ENCODE measurements at places on chromosomes 7 and 10.
A peak's percentile ranks its signal among the peaks of the same experiment; 100 is the strongest.

GRCh38 chr10:79409726-79410085 is 35.7 kb downstream of the ZCCHC24 start:
- DNase-seq: no peak

- no peak for DNase-seq
These were observed 37.0 kb upstream of the GLCCI1 start for GRCh38 chr7:7931626-7932025.

GRCh38 chr10:22325272-22326144 is 4.6 kb downstream of the BMI1 start:
- DNase-seq: no peak

DNA sequence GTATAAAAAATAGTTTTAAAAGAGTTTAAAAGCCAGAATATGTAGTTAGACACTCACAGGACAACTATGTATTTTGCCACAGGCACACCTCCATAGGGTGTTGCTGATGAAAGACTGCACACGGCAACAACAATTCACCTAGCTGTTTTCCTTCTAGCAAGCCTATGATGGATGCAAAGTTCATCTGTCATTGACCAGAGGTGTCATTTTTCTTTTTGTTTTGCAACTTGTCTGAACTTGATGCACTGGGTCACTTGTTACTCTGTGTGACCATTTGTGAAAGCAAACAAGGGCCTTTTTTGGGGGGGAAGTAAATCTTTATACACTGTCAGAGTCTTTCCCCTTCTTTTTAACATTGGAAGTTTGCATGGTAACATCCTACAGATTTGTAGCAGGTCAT is 258.0 kb upstream of the SEMA3A start:
- DNase-seq: no peak

DNA sequence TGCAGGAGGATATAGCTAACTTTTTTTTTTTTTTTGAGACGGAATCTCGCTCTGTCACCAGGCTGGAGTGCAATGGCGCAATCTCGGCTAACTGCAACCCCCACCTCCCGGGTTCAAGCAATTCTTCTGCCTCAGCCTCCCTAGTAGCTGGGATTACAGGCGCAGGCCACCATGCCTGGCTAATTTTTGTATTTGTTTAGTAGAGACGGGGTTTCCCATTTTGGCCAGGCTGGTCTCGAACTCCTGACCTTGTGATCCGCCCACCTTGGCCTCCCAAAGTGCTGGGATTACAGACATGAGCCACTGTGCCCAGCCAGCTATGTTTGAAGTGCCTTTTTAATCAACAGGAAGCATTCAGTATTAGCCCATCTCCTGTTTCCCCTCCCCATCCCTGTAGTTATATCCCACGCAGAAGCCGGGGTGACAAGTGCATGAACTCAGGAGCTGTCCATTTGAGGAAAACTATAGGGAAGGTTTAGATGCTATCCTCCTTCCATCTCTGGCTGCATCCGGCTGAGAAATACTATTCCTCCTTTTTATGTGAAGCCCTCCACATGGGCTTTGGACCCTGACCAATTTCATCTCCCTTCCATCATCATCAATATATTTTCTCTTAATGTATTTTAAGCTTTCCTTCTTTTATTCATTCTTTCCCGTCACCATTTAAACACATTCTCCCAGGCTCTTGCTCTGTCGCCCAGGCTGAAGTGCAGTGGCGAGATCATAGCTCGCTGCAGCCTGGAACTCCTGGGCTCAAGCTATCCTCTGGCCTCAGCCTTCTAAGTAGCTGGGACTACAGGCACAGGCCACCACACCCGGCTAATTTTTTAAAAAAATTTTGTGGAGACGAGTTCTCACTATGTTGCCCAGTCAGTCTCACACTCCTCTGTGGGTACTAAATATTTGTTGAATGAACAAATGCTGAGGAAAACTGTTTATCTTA is 1.3 kb upstream of the POT1 start:
- DNase-seq: no peak

- no peak for DNase-seq
These were observed 26.4 kb downstream of the SLC16A9 start for GRCh38 chr10:59682986-59683937.

GRCh38 chr7:152120210-152120609 is 94.7 kb downstream of the GALNT11 start:
- DNase-seq: no peak

DNA sequence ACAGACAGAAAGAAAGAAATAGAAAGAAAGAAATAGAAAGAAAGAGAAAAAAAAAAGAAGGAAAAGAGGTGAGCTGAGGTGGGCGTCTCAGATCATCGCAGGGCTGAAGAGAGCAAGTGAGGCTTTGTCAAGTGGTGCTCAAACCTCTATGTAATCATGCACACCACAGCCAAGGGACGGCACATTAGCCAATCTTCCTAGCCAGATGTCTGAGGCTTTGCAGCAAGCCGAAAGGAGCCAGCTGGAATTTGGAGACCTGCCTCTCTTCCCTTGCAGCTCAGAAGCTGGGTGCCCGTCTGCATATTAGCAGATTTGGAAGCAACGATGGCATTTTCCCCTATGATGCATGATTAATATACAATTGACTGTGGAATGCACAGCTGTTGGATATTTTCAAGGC is 52.5 kb downstream of the ADRA2A start:
- DNase-seq: no peak

- DNase-seq: no peak
These were observed 176.1 kb downstream of the SGMS1 start for GRCh38 chr10:50447691-50448090.

DNA sequence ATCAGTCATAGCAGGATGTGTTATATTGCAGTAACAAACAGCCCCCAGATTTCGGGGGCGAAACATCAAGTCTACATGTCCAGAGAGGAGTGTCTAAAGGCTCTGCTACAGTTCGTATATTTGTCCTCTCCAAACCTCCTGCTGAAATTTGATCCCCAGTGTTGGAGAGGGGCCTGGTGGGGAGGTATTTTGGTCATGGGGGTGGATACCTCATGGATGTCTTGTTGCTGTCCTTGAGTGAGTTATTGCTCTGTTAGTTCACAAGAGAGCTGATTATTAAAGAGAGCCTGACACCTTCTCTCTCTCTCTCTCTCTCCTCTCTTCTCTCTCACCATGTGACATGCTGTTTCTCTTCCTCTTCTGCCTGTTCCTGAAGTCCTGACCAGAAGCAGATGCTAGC is 343.7 kb downstream of the TCERG1L start:
- DNase-seq: no peak

DNA sequence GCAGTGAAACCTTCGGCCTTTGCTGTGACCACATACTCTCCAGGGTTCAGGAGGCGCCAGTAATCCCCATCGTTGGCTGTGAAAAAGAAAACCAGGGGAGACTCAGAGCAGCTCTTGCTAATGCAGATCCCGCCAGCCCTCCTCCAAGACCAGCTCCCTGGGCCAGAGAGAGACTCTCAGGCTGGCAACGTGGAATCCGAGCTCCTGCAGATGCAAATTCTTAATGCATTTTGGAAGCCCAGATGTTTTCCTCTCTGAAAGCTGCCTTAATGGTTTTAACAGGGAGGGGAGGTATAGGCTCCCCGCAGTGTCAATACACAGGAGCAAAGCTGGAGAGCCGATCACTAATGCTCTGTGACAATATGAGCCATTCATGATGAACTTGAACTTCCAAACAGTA is 80.8 kb downstream of the GPR26 start:
- DNase-seq: no peak

DNA sequence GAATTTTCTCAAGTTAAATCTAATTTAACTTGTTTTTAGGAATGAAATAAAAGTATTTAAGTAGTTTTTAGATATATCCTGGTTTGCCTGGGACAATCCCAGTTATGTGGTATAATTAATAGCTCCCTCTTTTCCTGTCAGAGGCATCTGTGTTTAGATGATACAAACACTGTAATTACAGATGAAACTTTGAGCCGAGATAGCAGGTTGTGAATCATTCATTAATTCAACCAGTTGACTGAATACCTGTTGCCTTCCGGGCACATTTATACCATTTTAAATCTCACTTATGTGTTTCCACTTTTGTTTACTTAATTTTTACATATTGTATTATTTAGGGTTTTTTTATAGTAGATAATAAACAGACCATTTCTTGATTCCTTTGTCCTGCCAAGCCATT is 82.1 kb upstream of the GATA3 start:
- no peak for DNase-seq

GRCh38 chr10:79407811-79408795 is 37.3 kb downstream of the ZCCHC24 start:
- no peak for DNase-seq

GRCh38 chr10:113764582-113764981 is 13.1 kb downstream of the PLEKHS1 start:
- DNase-seq: no peak

DNA sequence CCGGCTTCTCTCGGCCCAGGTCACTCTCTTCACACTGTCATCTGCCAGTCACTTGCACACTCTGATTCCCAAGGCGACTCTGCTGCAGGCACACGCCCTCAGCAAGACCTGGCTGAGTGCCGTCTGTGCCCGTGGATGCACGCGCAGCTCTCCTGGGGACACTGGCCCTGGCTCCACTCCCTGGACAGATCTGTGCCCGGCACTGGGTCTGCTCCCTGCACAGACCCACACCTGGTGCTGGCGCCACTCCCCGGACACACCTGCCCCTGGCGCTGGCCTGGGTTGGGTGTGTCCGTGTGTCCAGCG is 133.2 kb downstream of the DNAJB6 start:
- no peak for DNase-seq

GRCh38 chr10:78925800-78926319 is 142.9 kb upstream of the ZMIZ1 start:
- DNase-seq: peak; percentile 82

GRCh38 chr10:73922864-73923133 is 11.9 kb downstream of the PLAU start:
- no peak for DNase-seq

DNA sequence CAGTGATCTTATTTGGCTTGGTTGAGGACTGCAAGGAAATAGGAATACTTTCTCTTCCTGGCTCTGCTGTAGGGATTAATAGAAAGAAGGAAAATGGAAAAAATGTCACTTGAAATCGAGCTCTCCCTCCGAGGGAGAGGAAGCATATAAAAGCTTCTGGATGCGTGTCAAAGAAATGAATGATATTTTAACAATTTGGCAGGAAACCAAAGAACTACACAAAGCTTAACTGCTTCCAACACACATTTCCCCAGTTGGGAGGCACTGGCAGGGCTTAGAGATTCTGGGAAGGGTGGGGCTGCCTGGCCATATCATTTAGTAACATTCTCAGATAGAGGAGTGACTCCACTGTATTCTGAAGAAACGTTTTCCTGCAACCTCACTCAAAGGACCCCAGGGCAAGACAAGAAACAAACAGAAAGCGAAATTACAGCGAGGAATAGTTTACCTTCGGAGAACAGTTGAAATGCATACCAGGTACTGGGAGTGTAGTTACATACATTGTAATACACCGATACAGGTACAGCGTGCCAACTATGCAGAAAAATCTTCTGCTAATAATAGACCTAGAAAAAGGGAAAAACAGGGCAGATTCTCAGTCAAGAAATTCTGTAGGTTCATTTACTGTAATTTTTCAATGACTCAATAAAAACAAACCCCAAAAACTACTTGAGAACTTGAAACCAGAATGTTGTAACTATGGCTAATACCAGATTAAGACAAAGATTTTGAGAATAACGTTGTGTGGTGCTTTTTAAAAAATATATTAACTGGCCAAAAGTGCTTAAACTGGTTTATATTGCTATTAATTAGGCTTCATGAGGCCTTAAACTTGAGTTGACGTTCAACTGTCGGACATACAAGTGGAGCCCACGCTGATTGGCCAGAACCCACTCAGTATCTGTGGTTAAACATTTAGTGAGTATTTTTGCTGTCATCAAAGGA is 75.7 kb upstream of the ASAH2 start:
- peak; percentile 70 for DNase-seq

DNA sequence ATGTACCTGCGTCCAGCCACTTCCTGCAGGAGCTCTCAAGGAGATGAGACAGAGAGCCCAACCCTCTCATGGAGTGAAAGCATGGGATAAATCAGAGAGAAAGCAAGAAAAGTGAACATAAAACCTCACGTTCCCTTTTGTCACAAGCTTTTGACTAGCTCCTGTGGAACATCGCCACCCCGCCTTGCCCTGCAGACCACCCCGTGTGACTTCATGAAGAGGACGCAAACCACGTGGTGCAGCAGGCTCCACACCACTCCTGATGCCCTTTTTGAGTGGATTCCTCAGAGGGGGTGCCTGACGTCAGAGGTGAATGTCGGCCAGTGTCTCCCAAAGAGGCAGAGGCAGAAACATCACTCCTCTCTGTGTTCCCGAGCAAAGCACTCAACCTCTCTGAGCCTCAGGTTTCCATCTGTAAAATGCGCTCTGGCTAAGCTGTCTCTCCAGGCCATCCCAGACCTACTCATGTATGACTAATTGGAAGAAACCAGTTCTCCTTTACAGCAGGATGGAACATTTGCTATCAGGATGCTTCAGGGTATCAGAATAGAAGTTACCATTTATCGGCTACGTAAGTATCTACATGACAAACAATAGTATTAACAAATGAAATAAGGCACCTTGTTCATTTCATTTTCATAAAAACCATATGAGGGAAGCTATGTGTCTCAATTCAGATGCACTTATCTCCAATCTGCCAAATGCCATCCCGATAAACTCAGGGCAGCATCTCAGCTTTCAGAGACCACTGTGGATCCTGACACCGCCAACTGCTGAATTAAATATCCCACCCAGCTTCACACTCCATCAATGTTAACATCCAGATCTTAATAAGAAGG is 5.3 kb downstream of the ZNF488 start:
- no peak for DNase-seq

GRCh38 chr7:140206616-140207389 is 30.0 kb upstream of the KDM7A start:
- no peak for DNase-seq

DNA sequence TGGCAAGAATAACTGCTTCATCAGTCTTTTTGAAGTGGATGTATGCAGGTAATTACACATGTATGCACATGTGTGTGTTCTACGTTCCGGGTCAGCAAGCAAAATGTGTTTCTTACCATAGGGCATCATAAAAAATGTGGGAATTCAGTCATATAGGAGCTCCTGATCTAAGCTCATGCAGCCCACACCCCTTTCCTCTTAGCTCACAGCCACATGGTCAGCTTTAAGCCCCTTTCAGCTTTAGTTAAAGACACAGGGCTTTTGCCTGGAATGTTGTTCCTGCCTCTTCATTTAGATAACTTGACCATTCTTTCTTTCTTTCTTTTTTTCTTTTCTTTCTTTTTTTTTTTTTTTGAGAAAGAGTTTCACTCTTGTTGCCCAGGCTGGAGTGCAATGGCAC is 258.1 kb downstream of the RPS24 start:
- DNase-seq: no peak

DNA sequence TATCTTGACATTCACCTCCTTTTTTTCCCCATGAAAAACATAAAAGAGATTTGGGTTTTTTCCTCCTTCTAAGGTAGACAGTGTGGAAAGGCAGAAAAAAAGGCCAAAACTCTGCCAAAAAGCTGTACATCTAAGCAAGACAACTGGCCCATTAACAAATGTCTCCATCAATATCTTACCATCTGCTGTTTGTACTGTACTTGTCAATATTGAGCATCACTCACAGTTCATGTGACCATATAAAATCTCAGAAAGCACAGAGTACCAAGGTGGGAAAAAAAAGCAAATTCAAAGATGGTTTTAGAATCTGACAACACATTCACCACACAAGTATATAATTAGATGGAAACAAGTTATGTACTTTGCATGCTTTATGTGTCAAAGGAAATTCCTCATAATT is 52.6 kb downstream of the CACNA2D1 start:
- DNase-seq: no peak

- no peak for DNase-seq
These were observed 86.7 kb downstream of the MICU1 start for GRCh38 chr10:72539137-72539536.

- DNase-seq: no peak
These were observed 79.4 kb upstream of the PCGF5 start for GRCh38 chr10:91140995-91141549.

GRCh38 chr10:130396044-130396443 is 259.9 kb downstream of the GLRX3 start:
- no peak for DNase-seq

Data from BJ (cell line).